MCF 10A (cell line): ENCODE measurements at places on chromosomes 2 and 18. TPM values are rescaled to one million over a fixed set of nuclear protein-coding genes. Genes with fewer than 3 reads are reported as not detected.

Gene DLGAP1
- not detected in 2 replicates for total RNA-seq

DNA sequence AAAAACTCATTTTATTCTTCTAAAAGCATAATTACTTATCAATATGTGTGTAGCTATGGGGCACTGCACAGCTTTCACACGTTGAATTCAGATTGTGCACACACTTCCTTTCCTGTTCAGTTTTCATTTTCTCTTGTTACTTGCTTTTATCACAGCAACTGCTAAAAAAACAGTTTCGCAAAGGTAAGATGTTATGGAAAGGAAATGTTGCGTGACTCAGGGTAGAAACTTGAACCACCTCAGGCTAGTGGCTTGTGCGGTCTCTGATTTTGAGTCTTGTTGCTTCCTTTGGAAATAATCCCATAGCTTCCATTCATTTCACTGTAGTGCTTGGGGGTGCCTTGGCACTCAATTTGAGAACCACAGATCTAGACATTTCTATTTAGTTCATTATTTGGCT, 171.9 kb downstream of the FMNL2 start:
- DNase-seq: peak; percentile 90

Gene CHPF
- total RNA-seq: 81.2 and 105 TPM in 2 replicates

Gene DSC1
- not detected in 2 replicates for total RNA-seq

- no peak for DNase-seq
Observed at GRCh38 chr18:33670029-33670428, 92.0 kb downstream of the ASXL3 start.

DNA sequence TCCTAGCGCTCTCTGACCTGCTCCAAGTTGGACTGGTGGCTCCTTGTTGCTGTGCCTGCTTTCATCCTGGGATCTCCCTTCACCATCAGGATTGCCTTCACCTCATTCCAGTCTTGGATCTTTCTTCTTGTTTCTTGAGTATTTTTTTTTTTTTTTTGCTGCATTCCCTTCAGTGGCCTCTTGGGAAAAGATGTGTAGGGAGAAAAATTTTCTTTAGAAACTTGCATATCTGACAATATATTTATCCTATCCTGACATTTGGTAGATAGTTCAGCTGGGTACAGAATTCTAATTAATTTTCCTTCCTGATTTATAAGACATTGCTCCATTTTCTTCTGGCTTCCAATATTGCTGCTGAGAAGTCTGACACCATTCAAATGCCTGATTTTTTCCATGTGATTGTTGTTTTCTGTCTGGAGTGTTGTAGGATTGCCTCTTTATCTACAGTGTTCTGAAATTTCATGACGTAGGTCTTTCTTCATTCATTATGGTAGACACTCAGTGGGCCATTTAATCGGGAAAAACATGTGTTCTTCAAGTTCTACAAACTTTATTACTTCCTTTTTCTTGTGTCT, 23.0 kb upstream of the IL1A start:
- no peak for DNase-seq

Gene UGT1A8
- not detected in 2 replicates for total RNA-seq

DNA sequence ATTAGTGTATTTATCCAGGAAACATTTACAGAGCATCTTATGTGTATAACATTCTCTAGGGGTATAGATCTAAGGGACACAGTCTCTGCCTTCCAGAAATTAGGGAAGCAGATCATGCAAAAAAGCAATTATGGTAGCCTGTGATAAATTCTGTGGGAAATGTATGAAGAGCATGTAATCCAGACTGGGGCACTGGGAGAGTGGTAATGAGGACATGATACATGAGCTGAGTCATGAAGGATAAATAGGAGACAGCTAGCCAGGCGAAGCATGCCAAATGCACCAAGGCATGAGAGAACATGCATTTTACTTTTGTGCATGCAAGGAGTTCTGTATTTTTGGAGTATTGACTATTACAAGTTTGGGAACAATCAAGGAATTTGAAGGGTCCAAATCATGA, 8.9 kb upstream of the RPRM start:
- peak; percentile 28 for DNase-seq

Gene ACVR2A
- 11.2 and 11.9 TPM in 2 replicates for total RNA-seq

Gene C1GALT1C1L
- total RNA-seq: 0.27 TPM in 1 of 2 replicates, not detected in the other

DNA sequence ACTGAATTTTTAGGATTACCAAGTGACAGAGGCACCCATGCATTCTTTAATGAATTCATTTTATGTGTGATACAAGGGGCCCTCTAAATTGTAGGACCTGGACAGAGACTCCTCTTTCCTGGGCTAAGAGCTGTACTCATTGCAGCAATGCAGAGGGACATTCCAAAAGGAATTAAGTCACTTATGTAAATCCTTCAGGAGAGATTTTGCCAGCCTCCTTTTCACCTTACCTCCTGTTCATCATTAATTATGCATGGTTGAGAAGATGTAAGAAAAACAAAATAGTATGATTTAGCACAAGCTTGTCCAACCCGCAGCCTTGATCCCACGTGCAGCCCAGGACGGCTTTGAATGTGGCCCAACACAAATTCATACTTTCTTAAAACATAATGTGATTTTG, 84.5 kb upstream of the TANK start:
- DNase-seq: no peak

- DNase-seq: peak; percentile 76
Observed at GRCh38 chr2:85886590-85886989, 2.2 kb downstream of the ST3GAL5 start.

- DNase-seq: peak; percentile 95
Observed at GRCh38 chr2:12619975-12620374, 96.8 kb upstream of the TRIB2 start.

DNA sequence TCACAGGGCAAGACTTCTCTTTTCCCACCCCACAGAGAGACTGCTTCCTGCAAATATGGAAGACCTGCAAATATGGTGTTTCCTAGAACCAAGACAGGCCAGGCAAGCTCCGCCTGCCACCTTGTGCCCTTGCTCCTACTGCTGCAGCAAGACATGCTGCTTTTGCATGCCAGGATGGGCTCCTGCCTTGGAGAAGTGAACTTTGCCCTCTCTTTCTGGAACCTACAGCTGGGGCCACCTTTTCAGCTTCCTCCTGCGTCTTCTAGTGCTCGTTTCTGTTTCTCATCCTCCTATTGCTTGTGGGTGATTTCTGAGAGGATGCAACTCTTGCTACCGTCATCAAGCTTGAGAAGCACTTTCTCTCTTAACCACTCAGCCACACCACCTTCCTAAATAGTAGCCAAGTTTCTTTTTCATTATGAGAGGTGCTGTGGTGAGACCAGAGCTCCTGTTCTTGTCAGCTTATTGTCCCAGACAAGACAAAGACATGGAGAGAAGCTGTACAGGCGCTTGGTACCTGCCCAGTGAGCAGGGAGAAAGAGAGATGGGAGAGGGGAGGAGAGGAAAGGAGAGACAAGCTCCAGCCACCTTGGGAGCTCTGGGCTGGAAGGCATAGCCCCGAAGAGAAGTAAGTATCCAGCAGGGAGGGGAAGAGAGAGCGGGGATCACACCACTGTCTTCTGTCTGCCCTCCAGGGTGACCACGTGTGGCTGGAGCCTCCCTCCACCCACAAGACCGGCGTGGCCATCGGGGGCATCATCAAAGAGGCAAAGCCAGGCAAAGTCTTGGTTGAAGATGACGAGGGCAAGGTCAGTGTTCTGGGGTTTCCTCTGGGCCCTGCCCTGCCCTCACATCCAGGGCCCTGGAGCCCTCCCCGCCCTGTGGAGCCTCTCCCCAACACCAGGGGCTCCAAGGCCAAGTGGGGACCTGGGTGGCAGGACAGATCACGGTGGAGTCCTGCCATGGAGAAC, 28.3 kb downstream of the MYO7B start:
- no peak for DNase-seq

GRCh38 chr2:3491716-3492474, 27.4 kb downstream of the ADI1 start:
- no peak for DNase-seq

DNA sequence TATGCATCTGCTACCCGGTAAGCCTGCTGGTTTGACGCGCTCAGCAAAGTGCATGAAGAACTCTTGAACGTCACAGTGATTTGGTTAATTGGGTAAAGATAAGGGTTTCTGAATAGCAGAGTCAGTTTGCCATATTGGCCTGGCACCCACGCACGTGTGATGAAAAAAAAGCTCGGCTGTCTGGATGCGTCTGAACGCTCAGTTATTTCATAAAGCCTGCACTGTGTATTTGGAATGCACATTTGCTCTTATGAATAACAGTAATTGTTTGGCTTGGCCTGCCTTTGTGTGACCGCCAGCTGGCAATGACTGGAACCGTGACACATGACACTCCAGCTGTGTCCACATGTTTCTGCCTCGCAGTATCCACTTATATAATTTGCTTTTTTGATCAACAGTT, 129.2 kb upstream of the MEIS1 start:
- DNase-seq: peak; percentile 79

DNA sequence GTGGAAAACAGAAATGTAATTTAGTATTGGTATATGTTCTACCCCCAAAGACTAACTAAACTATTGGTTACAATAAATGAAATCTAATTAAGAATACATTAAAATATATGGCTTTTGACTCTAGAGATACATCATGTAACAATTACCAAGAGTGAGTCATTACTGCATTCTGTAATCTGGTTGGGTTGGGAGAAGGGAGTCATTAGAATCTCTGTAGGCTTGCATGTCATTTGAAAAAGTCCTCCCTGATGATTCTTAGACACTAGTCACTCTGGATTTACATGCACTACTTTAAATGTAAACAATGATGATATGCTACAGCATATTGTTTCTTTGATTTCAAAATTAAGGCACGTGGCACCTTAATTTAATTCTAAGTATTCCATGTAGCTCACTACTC, 293.4 kb upstream of the CHST9 start:
- DNase-seq: no peak

Gene CFAP221
- total RNA-seq: not detected in 2 replicates

DNA sequence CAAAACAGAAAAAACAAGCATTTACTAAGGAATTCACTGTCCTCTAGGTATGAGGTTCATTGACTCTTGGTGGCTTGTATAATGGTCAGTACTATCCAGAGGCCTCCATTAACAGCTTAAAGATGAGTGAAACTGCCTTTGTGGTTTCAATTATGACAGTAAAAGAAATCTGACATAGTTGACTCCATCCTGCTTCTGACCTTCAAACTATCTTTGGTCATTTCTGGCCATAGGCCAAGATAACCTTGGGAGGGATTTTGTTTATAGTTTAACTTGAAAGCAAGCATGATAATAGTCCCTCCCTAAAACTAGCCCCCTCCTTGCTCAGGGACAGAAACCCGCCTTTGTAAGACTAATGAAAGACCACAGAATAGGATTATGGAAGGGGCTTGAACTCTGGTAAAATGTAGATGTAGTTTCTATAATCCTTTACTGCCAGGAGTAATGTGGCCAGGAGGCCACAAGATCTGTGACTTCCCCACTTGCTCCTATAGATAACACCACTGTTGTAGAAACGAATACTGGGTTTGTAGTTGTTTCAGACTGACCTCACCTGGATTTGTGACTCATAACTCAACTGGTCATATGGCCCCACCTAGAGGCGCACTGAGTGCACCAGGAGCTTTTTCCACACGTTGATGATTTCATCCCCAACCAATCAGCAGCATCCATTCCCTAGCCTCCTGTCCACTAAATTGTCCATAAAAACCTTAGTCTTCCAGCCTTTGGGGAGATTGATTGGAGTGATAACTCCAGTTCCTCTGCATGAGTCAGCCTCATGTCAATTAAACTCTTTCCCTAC, 8.6 kb upstream of the PLEKHM3 start:
- DNase-seq: peak; percentile 82

DNA sequence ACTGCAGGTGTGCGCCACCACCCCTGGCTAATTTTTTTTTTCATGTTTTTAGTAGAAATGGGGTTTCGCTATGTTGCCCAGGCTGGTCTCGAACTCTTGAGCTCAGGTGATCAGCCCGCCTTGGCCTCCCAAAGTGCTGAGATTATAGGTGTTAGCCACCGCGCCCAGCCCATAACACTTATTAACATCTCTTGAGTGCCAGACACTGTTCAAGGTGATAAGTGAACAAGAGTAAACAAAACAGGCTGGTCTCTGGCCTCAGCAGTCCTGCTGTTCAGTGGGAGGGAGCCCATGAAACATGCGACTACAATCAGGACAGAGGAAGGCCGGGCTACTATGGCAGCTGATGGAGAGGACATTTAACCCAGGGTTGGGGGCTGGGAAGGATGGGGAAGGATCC, 42.3 kb downstream of the KCTD1 start:
- DNase-seq: no peak

Gene PSMA8
- total RNA-seq: not detected in 2 replicates

- no peak for DNase-seq
Observed at GRCh38 chr2:105582952-105583660, 161.6 kb upstream of the NCK2 start.

GRCh38 chr2:151200844-151201243, 60.8 kb downstream of the RBM43 start:
- DNase-seq: no peak

GRCh38 chr2:159140070-159140769, 146.3 kb downstream of the WDSUB1 start:
- DNase-seq: peak; percentile 73

GRCh38 chr2:119367472-119368099, 809 bp downstream of the DBI start:
- peak; percentile 48 for DNase-seq

DNA sequence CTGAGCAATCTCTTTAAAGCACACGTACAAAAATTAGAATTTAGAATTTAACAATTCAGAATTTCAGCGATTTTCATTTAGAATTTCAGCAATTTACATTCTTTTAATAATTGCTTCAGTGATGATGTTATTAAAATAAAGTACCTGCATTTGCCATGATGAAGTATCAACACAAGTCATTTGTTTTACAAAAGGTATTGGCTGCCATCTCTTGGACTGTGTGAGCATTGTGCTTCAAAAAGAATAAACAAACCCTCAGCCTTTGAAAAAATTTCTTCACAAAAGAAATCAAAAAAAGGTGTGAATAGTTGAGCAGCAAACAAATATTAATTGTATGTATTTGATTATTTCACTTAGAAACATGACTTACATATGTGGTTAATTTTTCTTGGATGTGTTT, 27.1 kb upstream of the ZC3H15 start:
- peak; percentile 42 for DNase-seq

DNA sequence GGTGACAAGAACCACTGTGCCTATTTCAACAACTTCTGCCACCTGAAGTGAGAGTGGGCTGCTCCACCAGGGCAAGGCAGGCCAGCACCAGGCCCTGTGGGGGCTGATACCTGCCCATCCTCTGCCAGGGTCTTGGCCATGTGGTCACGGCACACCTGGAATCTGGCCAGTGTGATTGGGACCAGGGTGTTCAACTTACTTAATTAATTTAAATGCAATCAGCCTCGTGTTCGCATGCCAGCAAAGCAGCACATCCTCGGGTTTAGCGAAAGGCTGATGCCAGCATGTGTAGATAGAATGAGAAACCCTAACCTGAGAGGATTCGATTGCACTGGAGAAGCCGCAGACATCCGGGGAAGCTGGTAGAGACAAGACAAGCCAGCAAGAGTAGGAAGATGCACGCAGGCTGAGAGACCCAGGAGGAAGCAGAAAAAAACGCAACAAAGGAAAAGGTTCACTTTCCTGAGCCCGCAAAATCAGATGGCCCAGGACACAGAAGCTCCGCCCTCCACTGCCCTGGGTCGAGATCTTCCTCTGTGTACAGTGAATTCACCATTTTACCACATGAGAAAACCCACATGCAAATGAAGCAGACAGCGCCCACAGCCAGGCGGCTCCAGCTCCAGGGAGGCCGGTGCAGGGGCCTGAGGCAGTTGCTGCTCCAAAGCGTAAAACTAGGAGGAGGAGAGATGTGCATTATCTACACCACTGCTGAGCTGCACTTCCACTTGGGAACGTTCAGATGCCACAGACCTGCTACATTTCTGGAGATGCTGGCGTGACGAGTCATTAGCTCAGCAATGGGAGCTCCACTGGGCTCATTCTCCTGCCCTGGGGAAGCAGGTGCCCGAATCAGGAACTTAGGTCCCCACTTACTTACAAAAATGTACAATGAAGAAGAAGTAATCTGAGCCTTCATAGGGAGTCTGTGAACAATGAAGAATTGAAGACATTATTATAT, 92.1 kb downstream of the TMEM18 start:
- no peak for DNase-seq

- no peak for DNase-seq
Observed at GRCh38 chr2:84716564-84716963, 164.3 kb downstream of the TRABD2A start.
